ENCODE measurements at places on chromosomes 3 and 15.

GRCh38 chr3:32128936-32129335 is 22.5 kb downstream of the GPD1L start:
- no peak for DNase-seq

DNA sequence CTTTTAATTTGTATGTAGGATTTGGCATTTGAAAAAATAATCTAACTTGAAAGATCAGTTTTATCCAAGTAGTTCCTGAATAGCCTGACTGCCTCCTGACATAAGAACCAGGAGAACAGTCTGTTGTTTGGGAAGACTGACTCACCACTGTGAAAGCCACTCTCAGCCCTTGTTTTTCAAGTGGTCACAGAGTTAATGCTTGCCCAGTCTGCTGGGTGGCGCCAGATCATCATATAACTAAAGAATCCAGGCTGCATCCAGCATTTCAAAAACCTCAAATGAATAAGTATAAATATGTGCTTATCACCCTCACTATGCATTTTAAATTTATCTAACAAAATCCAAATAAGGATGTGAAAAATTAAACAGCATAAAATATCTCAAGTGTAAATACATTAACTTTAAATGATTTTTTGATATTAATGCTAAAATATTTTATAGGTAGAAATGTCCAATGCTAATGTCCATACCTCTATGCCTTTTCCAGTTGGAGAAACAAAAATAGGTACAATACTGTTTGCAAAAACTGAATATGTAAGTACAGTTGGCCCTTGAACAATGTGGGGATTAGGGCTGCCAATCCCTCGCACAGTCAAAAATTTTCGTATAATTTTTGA is 26.9 kb upstream of the ZBBX start:
- DNase-seq: peak; percentile 79

GRCh38 chr3:153072382-153072781 is 89.6 kb upstream of the RAP2B start:
- no peak for DNase-seq

DNA sequence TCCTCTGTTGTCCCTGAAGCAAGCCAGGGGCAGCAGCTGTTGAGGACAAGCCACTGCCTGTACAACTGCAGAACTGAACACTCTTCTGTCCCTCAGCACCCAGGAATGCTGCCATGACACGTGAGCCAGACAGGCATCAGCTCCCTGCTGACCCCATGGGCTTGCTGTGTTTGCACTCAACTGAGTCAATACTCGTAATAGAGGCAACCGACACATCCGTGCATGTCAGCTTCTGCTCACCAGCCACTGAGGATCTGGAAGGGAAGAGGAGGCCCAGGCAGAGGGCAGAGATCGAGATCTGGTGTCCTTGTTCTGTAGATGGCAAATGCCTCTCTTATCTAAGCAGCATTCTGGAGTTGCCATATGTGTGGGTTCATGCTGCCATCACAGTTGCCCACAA is 54.3 kb upstream of the SEC61A1 start:
- DNase-seq: no peak

GRCh38 chr3:143218166-143218835 is 98.7 kb downstream of the CHST2 start:
- no peak for DNase-seq

DNA sequence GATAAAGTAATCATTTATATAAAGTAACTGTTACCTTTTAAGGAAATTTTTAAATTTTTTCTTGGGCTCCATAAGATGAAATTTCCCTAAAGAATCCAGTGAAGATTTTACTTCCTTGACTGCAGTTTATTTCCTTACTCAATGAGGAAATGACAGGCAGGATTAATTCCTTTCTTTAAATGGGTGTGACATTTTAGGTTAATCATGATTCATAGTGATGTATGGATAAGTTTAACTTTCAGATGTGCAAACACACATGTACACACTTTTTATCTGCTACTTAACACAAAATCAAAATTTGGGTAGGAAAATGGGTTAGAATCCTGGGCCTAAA is 11.2 kb upstream of the LEO1 start:
- no peak for DNase-seq

All from astrocyte of the cerebellum (primary cell).